ENCODE measurements at places on chromosomes 6 and 20. TPM values are rescaled to one million over a fixed set of nuclear protein-coding genes. Genes with fewer than 3 reads are reported as not detected.

CD164 gene
- 200 TPM for total RNA-seq

CBLN4 gene
- not detected for total RNA-seq

BRPF3 gene
- 12.5 TPM for total RNA-seq

DEFB129 gene
- not detected for total RNA-seq

TCEA2 gene
- total RNA-seq, result 26.8 TPM

RAET1L gene
- not detected for total RNA-seq

DSP gene
- total RNA-seq, result 0.29 TPM

PHACTR1 gene
- total RNA-seq, result 1.9 TPM

PLAGL1 gene
- total RNA-seq, result 51.2 TPM

GNMT gene
- not detected for total RNA-seq

SLC17A4 gene
- total RNA-seq, result not detected

RBBP8NL gene
- not detected for total RNA-seq

C6orf62 gene
- total RNA-seq, result 49.3 TPM

CDKN1A gene
- total RNA-seq, result 290 TPM

Measured in cardiac ventricle fibroblast (primary cell).